ENCODE measurements at places on chromosomes 16 and 17.

DNA sequence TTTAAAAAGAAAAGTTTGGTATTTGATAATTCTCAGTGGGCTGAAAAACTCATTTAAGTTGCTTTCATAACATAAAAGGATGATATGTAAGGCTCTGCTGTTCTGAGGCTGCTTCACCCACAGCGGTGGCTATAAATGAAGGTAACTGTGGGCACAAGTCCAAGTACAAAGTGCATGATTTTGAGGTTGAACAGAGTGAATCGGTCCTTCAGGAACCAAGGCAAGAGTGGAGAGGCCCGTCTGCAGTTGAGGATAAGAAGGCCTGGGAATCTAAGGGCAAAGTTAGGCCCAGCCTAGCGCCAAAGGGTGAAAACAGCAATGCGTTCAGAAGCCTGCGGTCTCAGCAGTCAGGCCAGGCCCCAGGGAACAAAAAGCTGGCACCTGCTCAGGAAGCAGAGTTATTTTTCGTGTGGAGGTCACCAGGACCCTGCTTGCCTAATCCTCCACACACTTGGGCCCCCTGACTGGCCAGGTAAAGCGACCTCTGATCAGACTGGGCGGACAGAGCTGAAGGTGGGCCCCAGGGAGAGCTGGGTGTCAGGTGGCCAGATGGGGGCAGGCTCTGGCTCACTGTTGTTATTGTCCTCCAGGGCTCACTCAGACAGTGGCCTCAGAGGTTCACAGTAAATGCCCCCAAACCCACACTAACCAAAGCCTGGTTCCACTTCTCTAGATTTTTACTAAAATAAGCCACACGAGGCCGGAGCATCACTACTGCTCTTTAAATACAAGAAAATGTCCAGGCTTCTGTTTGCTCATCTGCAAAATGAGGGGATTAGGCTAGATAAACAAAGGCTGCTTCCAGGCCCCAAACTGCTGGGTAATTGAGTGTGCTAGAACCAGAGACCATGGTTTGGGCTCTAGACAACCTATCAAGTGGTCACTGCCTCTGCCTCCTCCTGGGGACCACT lies 46.5 kb downstream of the TEX2 start:
- DNase-seq = no peak

- DNase-seq = no peak
Observed at GRCh38 chr17:4808378-4808767, 1.4 kb downstream of the PLD2 start.

DNA sequence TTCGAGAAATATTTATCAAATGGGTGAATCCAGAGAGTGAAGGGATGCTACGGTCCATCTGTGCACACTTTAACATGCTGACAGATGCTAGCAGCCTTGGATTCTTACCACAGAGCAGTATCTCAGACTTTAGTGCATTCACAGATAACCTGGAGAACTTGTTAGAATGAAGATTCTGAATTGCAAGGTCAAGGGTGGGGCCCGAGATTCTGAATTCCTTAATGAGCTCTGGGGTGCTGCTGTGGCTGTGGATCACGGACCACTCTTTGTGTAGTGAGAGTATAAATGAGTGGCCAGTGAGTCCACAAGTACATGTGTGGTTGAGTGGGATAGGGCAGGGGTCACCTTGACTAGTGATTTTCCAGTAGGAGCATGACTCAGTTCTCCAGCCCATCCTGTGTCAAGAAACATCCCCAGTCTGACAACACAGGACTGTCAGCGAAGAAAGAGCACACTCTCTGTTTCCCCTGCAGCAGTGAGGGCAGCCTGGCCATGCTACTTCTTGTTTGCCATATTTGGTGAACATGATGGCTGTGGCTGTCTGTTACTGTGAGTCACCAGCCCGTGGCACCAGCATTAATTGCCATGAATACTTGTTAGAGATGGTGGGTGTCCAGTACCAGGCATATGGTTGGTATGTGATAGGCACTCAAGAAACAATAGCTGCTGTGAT lies 13.0 kb upstream of the SALL1 start:
- no peak for DNase-seq

DNA sequence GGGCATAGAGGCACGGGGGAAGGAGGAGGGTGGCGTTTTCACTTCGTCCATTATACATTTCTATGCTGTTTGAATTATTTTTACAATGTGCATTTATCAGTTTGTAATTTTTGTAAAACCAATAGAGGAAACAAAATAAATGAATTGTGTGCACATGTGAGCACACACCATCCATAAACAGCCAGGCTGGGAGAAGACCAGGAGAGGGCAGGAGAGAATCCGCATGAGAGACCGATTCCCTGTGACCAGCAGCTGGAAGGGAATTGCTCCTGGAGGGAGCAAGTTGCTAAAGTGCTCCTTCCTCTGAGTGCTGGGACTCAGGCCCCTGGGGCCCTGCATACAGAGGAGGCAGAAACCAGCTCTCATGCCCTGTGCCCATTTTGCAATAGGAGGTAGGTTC lies 126.0 kb downstream of the ABCC12 start:
- DNase-seq = no peak

- DNase-seq = no peak
Observed at GRCh38 chr16:12516621-12517309, 286.9 kb downstream of the CPPED1 start.

- no peak for DNase-seq
Observed at GRCh38 chr17:43671031-43671692, 9.4 kb upstream of the MEOX1 start.

GRCh38 chr16:75372236-75372856 lies 61.0 kb downstream of the CFDP1 start:
- DNase-seq = no peak
